ENCODE measurements at places on chromosomes 6 and 20. TPM values are rescaled to one million over a fixed set of nuclear protein-coding genes. Genes with fewer than 3 reads are reported as not detected.
A peak's percentile ranks its signal among the peaks of the same experiment; 100 is the strongest.

The CASS4 gene
- total RNA-seq = 7.5 TPM

- no peak for DNase-seq
Observed at GRCh38 chr6:14440940-14441781, 323.6 kb downstream of the CD83 start.

DNA sequence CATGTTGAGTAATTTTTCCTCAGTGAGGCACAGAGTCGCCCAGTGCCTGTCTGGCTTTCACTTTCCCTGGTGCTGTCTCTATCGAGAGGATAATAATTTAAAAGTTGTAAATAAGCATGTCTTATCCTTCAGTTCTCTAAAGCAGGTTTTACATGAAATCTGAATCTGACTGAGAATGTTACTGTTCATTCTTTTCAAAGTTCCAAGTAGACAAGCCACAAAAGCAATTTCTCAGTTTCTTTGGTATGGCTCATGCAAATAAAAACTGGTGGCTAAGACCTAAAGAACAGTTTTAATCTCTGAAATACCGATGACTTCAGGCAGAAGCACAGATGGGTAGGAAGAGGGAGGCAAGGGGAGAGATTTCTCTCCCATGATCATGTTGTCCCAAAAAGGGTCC, 87.6 kb upstream of the GCM1 start:
- DNase-seq = no peak

DNA sequence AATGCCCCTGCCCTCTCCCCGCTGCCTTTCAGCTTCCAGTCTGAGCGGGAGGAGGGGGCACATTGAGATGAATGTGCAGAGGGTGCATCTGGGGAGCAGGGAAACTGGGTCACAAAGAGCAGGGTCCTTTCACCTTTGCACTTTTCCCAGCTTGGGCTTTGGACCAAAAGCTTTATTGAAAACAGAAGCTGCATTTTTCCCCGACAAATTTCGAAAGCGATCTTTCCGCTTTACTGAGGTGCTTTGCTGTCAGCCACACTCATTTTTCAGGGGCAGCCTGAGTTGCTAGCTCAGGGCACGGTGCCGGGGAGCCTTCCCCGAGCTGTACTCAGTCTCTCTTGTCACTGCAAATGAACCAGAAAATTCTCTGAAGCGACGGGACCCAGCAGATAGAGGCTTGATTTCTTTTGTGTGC, 283.7 kb upstream of the SOX4 start:
- DNase-seq = no peak

DNA sequence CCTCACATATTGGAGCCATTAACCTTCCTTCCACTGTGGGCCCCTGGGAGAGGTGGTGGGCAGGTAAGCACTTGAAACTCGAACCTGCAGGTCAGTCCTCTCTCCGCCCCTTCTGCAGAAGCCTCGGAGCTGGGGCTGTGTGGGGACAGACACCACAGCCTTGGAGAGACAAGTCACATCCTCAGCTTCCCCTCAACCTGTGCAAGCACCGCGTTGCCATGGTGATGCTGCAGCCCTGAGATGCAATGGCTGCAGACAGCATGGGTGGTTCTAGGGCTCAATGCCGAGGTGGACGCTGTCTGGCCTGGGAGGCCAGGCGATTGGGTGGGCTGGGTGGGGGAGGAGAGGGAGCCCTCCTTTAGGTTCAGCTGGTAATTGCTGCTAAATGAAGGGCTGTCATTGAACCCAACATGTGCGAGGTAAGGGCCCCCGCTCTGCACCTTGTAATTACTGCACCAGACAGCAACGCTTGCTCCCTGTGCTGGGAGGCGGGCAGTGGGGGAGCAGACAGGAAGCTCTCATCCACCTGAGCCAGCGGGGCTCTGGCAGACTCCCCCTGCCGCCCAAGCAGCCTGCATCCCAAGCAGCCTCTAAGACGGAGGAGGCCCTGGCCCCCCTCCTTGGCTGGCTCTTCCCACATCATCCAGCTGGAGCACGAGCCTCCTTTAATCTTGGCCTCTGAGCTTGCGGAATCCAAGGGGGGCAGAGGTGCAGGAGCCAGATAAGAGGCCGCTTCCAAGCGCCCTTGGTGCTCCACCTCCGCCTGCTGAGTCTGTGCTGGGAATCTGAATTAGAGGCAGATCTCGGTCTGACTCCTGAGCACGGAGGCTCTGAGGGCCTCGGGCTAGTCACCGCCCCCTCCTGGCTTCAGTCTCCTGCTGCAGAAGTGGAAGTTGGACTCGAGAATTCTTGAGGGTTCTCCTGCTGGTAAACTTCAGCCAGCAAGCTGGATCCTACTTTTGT, 39.8 kb upstream of the CDH22 start:
- peak; percentile 33 for DNase-seq

GRCh38 chr20:59939879-59940128, 301 bp downstream of the PPP1R3D start:
- no peak for DNase-seq

DNA sequence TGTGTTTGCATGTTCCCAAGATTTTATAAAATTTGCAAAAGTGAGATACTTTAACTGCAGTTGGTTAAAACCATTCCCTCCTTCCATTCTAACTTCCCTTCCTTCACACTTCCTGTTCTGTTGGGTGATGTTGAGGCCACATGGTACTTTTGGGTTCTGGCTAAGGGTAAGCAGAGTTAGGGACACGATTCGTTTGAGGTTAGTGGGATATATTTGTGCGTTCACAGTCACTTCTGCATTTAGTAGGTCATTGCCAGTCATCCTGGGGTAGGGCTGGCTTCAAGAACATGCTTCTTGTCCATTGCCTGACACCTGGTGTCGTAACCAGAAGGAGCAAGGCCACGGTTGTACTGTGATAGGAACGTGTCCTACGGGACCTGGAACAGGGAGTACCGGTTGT, 340.1 kb downstream of the ZFAND3 start:
- DNase-seq = no peak

- no peak for DNase-seq
Observed at GRCh38 chr6:168286116-168286515, 33.5 kb downstream of the DACT2 start.

DNA sequence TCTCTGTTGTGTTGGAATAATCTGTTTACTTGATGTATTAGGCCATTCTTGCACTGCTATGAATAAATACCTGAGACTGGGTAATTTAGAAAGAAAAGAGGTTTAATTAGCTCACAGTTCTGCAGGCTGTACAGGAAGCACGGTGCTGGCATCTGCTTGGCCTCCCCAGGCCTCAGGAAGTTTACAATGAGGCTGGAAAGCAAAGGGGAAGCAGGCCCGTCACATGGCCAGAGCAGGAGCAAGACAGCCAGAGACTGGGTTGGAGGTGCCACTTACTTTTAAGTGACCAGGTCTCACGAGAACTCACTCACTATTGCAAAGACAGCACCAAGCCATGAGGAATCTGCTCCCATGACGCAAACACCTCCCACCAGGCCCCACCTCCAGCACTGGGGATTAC, 50.6 kb upstream of the FUCA2 start:
- DNase-seq = no peak

- DNase-seq = no peak
Observed at GRCh38 chr20:11338496-11339306, 579.0 kb upstream of the BTBD3 start.

GRCh38 chr6:125307964-125308615, 6.3 kb upstream of the HDDC2 start:
- no peak for DNase-seq

The CALHM6 gene
- total RNA-seq = 11.4 TPM

All from tibial nerve (tissue), 4 donors.